ENCODE measurements at places on chromosomes 12 and 14. TPM values are rescaled to one million over a fixed set of nuclear protein-coding genes. Genes with fewer than 3 reads are reported as not detected.

MTERF2 gene
- 47.6 TPM for polyA plus RNA-seq

LGALS3 gene
- 25.7 TPM for polyA plus RNA-seq

PAX9 gene
- polyA plus RNA-seq, result not detected

SLC5A8 gene
- polyA plus RNA-seq, result not detected

OR6C1 gene
- not detected for polyA plus RNA-seq

GSG1 gene
- polyA plus RNA-seq, result 2.9 TPM

Measured in Purkinje cell (primary cell).